CD4-positive, alpha-beta T cell treated with Interleukin-4 for 1 hour (primary cell): ENCODE measurements at places on chromosomes 11 and 22.
A peak's percentile ranks its signal among the peaks of the same experiment; 100 is the strongest.

GRCh38 chr11:79198898-79199250, 242.0 kb downstream of the TENM4 start:
- no peak for DNase-seq

DNA sequence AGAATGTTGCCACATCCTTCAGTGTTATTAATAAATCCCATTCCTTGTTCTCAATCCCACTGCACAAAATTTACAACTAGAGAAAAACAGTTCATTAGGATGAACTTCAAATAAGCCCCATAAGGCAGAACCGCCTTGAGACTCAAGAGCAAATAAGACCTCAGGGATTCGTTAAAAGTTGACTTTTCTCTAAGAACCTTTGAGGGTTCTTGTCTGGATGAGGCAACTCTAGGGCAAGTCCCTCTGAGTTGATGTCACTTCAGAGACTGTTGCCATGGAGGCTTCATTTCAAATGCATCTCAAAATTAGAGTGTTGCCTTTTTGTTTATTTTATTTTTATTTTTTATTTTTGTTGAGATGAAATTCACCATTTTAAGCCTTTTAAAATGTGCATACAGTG, 19.8 kb upstream of the PANX3 start:
- DNase-seq = no peak

GRCh38 chr11:1128311-1129142, 29.2 kb upstream of the MUC5AC start:
- DNase-seq = no peak

DNA sequence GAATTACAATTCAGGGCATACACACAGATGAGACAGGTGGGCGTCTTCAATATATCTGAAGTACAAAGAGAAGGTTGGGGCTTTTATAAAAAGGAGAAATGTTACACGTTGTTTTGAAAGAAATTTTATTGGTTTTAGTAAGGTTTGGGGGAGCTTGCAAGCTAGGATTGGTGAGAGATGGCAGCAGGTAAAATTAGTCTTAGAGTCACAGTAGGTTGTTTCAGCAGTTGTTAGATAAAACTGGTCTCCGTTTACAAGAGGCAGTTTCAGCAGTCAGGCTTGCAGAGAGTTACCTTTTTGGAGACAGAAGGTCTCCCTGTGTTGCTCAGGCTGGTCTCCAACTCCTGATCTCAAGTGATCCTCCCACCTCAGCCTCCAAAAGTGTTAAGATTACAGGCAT, 2.4 kb upstream of the SAAL1 start:
- DNase-seq = no peak

GRCh38 chr11:95149651-95150364, 60.2 kb downstream of the ENDOD1 start:
- no peak for DNase-seq

DNA sequence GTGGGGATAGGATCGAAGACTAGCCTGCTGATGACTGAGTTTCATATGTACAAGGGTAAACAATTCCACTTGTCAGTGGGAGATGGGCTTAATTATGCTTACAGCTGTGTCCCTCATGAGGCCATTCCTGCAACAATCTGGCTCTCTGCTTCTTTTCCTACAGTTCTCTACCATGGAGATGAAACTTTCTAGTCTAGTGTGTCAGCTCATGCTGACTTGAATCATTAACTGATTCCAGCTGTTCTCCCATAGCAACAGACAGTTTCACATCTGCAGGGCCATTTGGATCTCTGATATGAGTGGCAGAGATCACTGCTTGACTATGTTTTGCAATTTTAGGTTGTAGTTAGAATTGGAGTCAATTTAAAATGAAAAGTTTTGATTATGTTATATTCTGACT, 1251.7 kb upstream of the RAG2 start:
- no peak for DNase-seq

GRCh38 chr22:46539169-46539568, 1.7 kb upstream of the CELSR1 start:
- no peak for DNase-seq

- DNase-seq = no peak
These were observed 21.6 kb downstream of the PPARA start for GRCh38 chr22:46171940-46172339.

GRCh38 chr22:46055911-46056545, 79.1 kb upstream of the WNT7B start:
- no peak for DNase-seq

- no peak for DNase-seq
These were observed 8.8 kb upstream of the IZUMO1R start for GRCh38 chr11:94295534-94295933.

- DNase-seq = no peak
These were observed 22.4 kb downstream of the B3GAT1 start for GRCh38 chr11:134389464-134390180.

DNA sequence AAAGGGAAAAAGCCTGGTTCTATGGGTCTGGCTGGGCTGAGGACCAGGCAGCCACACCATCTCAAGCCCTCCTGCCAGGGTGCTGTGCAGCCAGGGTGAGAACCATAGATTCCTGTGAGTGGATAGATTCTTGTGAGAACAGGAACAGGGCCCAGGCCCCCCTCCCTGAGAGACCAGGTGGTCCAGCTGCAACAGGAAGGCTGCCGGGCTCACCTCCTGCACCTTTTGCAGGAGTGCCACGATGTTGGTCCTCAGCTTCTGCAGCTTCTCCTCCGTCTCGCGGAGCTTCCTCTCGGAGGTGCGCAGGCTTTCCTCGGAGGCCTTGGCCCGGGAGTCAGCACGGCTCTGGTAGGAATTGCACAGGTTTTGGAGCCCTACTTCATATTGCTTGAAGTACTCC, 40.8 kb downstream of the MORC2 start:
- DNase-seq = no peak

DNA sequence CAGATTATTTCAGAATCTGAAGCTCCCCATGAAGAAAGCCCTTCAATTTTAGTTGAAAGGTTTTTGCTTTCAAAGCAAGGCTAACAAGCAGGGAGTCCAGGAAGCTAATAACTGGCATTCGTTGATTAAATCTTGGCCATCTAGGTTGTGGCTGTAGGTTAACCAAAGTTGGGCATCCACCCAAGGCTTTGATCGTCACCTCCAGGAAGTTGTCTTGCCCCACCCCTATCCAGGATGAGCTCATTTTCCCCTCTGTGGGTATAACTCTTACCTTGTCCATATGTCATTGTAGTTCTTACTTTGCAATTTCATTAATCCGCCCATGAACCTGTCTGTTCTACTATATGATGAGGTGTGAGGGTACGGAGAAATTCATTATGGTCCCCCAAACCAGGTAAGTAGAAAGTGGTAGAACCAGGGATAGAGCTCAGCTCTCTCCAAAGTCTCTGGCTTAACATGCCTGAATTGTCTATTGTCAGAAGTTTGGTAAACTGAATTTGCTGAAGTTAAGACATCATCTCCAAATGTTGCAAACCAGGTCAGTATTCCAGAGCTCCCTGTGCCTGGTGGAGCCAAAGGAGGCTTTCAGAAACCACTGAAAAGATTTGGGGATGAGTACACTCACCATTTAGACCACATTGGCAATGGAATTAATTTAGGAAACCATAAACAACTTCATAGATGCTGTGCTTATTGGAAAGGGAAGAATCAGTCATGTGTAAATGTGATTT, 97.1 kb downstream of the CD44 start:
- peak; percentile 62 for DNase-seq

- DNase-seq = no peak
These were observed 151.1 kb downstream of the CTTN start for GRCh38 chr11:70549386-70549785.

DNA sequence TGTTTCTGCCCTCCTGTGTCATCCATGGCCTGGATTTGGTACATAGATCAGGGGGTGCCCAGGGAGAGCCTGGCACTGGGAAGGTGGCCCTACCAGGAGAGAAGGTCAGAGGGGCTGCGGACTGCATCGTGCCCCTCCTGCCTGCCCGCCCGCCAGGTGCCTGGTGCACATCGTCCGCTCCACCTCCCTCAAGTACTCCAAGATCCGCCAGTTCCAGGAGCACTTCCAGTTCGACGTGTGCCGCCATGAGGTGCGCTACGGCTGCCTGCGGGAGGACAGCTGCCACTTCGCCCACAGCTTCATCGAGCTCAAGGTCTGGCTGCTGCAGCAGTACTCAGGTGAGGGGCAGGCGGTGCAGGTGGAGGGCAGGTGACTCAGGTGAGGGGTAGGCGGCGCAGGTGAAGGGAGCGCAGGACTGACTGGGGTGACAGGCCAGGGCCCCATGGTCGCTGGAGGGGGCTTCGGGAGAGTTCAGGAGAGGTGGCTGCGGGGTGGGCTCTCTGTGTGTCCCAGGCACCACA, 32.7 kb upstream of the TEF start:
- no peak for DNase-seq

DNA sequence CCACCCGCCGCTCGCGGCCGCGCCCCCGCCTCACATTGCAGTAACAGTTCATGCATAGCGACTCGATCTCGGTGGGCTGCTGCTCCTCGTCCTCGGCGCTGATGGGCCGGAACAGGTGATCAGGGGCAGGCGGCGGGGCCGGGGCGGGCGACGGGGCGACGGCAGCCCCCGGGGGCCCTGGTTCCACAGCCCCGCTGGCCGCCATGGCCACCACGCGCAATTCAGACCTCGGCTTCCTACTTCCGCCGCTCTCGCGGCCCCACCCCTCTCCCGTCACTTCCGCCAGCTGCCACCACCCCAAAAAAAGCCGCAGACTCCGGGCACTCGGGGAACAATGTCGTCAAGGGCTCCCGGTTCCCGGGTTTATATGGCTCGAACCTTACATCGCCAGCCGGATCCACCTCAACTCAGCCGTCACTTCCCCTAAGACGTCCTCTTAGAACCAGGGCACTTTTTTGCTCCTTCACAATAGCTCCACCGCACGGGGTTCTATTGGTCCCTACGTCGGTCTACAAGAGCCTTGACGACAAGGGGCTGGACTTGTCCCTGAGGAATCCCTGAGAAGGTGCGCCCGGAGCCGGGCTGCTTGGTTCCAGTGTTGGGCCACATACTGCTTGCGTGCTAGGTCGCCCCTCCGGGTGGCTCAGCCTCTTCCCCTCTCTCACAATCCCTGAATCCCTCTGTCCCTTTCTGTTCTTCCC, at the start of gene ZPR1:
ZPR1 (minus strand) TSS at position 238 of the 701 bp plus-strand sequence; CDS start at position 205, 33 bp downstream.
- DNase-seq = peak; percentile 87

GRCh38 chr11:92692826-92693546, 276.5 kb upstream of the MTNR1B start:
- no peak for DNase-seq

DNA sequence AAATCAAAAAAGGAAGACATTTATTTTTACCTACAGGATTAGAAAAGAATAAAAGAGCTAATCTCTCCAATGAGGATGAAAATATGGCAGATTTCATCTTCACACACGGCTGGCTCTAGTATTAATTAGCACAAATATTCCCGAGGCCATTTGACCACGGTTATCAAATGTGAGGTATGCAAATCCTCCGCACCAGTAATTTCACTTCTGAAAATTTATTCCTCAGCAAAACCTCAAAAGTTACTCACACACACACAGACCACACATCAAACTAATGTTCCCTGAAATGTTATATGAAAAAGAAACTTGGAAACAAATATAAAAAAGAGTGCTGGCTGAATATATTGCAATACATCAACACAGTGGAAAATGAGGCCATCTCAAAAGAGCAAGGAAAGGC, 32.8 kb downstream of the CELSR1 start:
- DNase-seq = no peak

DNA sequence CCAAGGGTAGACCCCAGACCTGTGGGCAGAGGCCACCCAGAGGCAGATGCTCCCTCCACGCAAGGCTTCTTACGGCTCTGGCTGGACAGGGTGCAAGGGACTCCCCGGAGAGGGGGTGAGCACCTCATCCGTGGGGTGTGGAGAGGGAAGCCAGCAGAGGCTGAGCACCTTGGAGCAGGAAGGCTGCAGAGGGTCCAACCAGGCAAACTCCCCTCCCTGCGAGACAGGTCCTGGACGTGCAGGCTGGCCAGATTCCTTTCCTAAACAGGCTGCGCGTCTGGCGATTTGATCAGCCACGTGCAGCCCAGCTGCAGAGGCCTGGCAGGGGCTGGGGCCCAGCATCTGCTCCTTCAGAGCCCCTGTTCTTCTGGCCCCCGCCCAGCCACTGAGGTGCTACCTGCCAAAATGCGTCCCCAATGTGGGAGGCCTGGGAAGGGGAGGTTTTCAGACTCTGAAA, 49.3 kb downstream of the WNT11 start:
- no peak for DNase-seq

DNA sequence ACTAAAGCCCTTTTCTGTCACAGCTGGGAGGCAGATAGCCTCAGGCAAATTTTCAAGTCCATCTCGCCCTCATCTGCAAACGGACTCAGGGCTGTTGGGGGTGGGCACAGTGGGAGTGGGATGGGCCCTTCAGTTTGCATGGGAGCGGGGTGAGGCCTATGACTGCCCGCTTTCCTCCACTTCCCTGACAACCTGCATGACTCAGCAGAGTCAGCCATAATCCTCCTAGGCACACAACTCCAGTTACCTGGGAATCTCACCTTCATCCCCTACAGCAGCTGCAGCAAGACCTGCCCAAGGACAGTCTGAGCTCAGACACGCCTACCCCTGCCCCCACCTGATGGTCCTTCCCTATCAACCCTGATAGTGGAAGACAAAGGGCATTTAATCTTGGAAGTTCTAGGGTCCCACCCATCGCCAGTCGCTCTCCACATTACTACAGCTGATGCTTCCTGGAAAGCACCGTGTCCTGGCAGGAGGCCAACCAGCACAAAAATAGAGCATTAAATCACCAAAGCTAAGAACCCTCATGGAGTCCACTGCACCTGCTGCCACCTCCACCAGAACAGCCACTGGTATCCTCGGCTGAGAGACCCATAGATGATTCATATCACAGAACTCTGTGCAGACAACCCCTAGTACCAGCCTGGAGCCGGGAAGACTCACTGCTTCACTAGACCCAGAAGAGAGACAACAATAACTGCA, 319.3 kb downstream of the DCDC1 start:
- DNase-seq = no peak

GRCh38 chr22:42925598-42925997, 68.5 kb upstream of the ARFGAP3 start:
- DNase-seq = no peak

GRCh38 chr11:74725701-74726100, 5.5 kb downstream of the CHRDL2 start:
- DNase-seq = no peak

DNA sequence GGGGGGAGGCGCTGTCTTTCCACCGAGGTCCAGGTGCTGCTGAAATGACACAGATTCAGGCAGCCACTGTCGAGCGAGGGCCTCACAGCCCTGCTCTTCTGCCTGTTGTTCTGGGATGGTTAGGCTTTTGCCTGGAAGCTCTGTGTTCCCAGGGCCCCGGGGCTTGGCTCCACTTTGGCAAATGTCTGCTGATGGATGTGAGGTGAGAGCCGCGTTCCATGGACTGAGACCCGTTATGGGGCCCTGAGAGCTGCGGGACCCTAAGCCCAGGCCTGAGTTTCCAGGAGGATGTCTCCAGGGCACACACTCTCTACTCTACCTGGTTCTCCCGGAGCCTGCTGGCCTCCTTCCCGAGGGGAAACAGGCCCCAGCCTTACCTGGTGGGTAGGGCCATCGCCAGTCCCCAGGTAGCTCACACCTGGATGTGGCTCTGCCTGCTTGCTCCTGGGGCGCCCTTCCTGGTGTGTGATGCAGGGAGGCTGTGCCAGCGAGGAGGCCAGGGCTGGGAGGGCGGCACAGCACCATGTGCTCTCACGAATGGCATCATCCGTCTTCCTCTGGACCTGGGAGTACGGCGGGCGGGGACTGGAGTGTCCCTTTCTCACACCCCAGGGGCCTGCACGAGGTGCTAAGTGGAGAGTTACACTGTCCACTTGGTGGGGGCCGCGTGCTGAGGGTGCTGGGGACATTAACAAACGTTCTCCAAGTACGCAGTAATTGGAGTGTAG, 435.5 kb downstream of the TBC1D22A start:
- peak; percentile 6 for DNase-seq
